CD8-positive, alpha-beta T cell (primary cell): ENCODE measurements at places on chromosomes 1 and 21.

- DNase-seq: no peak
Observed at GRCh38 chr1:12165342-12165741, 1.4 kb upstream of the TNFRSF1B start.

DNA sequence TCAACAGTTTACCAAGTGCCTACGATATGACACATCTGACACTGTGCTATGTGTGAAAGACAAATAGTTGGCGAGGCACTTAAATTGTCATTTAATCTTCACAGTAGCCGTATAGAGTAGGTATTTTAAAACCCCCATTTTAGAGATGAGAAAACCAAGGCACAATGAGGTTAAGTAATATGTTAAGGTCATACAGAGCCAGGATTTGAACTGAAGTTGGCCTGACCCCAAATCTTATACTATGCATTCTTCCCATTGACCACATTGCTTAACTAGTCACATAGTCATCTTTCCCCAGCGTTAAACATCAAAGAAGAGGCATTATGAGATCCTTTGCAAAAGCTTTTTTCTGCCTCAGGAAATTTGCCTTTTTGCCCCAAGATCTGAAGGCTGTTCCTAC lies 3.9 kb downstream of the INKA2 start:
- no peak for DNase-seq

DNA sequence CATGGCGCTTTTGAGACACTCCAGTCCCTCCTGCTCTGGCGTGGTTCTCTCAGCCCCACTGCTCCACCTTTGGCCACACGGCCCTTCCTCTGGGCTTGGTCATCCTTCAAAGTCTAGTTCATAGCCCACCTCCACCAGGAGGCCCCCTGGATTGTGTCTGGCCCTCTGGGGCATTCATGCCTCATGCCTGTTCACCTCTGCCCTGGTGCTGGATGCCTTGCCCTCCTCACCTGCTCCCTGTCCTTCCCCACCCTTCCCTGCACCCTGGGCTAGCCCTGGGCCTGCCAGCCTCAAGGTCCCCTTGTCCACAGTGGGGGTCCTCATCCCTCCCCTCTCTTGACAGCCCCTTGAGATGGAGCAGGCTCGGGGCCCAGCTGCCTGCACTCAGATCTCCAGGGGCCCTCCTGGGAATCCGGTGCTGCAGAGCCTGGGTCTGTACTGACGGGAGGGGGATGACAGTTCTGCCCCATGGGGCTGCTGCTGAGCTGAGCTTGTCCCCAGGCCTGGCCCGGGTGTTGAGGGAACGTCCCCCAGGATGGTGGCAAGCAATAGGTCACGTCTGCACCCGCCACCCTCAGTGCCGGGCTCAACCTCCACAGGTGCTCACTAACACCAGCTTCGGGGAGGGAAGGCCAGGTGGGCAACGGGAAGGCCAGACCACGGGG lies 18.4 kb downstream of the PRXL2B start:
- DNase-seq: no peak

- no peak for DNase-seq
Observed at GRCh38 chr1:183048087-183049085, 25.2 kb downstream of the LAMC1 start.

DNA sequence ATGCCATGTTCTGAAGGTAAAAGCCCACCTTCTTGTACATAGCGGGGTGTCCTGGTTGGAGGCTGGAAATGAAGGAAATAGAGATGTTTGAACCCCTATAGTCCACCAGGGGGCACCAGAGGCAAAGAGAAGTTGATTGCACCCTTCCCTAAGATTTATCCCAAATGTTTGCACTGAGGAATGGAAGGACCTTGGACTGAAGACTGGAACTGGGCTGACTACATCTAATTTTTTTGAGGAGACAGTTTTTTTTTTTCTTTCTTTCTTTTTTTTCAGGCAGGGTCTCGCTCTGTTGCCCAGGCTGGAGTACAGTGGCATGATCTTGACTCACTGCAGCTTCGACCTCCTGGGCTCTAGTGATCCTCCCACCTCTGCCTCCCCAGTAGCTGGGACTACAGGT lies 55.3 kb upstream of the EIF4G3 start:
- no peak for DNase-seq

- no peak for DNase-seq
Observed at GRCh38 chr1:39488793-39489566, 2.5 kb upstream of the BMP8A start.

GRCh38 chr1:74971982-74972381 lies 162.2 kb upstream of the LHX8 start:
- DNase-seq: no peak

- no peak for DNase-seq
Observed at GRCh38 chr1:27864264-27864895, 8.0 kb upstream of the THEMIS2 start.

DNA sequence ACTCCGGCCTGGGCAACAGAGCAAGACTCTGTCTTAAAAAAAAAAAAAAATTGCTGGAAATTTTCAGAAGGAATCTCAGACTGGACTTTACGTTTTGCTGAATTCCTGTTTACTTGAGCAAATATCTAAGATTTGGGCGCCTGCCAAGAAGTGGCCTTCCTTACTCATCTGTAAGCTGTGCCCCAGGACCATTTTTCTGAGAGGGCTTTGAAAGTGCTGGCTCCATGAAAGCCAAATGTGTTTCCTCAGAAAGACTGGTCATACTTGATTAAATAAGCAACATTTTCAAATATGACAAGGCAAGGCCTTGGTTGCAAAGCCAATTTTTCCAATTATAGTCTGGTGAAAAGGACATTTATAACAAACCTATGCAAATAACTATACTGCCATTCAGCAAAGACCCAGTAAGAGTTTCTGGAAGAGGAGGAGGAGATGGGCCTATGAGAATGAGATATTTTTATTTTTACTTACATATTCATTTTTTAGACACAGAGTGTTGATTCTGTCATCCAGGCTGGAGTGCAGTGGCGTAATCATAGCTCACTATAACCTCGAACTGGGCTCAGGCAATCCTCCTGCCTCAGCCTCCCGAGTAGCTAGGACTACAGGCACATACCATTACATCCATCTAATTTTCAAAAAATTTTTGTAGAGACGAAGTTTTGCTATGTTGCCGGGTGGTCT lies 56.3 kb upstream of the HTR1D start:
- DNase-seq: no peak

GRCh38 chr1:98196012-98196411 lies 275.2 kb upstream of the DPYD start:
- no peak for DNase-seq

- no peak for DNase-seq
Observed at GRCh38 chr1:94422115-94422820, 4.1 kb downstream of the ABCD3 start.

DNA sequence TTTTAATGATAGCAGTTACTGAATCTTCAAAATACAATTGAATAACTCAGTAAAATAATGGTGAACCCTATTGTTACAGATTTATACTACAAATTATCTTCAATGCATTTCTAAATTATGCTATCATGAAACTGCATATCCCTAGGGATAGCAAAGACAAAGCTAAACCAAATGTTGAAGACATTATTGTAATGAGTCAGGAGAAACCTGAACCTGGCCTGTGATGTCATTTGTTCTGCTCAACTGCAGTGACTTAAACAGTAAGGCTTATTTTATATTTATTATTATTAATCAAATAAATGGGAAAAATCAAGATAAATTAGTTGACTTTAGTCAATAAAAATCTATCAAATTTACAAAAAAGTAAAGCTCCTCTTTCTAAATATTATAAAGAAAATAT lies 100.3 kb downstream of the UCHL5 start:
- DNase-seq: no peak

DNA sequence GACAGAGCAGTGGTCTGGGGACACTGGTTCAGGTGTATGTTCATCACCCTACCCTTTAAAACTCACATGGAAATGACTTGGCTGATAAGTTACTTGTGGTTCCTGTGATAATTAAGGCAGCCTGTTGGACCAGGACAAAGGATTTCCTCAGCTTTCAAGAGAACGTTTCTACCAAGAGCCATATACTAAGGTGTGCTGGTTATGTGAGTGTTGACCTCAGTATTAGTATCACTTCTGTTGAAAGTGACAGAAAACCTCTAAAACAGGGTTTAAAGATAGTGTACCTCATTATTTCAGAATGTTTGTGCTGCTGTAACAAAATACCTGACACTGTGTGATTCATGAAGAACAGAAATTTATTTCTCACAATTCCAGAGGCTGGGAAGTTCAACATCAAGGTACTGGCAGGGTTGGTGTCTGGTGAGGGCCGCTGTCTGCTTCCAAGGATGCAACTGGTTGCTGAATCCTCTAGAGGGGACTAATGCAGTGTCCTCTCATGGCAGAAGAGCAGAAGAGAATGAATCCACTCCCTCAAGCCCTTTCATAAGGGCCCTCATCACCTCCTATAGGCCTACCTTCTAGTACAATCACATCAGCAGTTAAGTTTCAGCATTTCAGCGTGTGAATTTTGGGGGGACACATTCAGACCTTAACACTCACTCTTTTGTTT lies 54.9 kb downstream of the UCK2 start:
- DNase-seq: no peak

DNA sequence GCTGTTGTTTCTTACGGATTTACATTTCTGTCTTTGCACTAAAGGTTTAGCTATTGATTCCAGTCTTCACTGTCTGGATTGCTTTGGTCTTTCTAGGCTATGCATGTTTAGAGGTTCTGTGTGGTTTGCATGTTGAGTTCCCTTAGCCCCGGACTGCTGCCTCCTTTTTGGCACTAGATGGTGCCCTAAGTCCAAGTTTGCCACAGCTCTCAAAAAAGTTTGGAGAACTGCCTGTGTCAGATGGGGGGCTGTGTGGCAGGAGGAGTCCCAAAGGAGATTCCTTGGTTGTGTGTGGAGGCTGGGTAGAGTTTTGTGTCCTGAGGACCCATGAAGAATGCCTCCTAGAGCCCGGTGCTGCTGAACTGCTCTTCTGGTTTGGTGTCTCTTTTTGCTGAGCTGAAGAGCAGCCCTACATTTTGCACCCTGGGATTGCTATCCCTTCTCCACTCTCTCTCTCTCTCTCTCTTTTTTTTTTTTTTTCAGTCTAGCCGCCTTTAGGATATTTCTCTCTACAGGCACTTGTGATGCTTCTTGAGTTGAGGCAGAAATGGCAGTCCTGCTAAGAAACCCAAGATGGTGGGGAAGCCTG lies 74.4 kb downstream of the PTGS2 start:
- peak; percentile 9 for DNase-seq

GRCh38 chr1:23558872-23559135 lies 497 bp downstream of the ID3 start:
- no peak for DNase-seq

GRCh38 chr1:32536764-32537163 lies 2.5 kb upstream of the ZBTB8A start:
- DNase-seq: no peak

DNA sequence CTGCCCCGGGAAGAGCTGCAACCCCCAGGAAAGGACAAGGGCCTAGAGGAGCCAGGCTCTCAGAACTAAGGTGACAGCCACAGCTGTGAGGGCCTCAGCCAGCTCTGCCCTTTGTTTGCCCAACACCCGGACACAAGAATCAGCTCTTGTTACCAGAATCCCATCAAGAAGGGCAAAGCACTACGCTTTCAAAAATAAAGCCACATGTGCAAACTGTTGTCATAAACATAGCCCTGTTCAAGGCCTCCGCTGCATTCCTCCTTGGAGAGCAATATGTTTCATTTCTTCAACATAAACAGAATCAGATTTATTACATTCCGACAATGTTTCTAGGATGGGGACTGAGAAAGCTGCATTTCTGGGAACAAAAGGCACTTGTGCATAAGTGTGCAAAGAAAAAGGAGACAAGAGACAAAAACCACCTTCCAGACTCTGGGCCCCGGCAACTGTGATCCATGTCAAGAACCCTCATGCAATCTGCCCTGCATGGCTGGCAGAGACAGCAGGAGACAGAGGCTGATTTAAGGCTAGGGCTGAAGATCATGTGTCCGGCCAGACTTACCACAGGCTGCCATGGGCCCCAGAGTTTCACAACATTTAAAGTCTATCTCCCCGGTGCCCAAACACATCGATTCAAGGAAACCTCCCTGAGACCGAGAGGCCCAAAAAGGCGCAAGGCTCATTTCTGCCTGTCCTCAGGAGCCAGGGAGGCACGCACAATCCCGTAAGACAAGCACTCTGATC lies 71.0 kb downstream of the SSBP3 start:
- DNase-seq: no peak

GRCh38 chr1:60969971-60970509 lies 112.3 kb upstream of the NFIA start:
- DNase-seq: peak; percentile 3

GRCh38 chr1:22796642-22797041 lies 86.0 kb downstream of the EPHB2 start:
- no peak for DNase-seq

GRCh38 chr21:37195059-37195458 lies 72.1 kb downstream of the VPS26C start:
- no peak for DNase-seq

GRCh38 chr1:72177711-72178110 lies 104.6 kb downstream of the NEGR1 start:
- DNase-seq: no peak

DNA sequence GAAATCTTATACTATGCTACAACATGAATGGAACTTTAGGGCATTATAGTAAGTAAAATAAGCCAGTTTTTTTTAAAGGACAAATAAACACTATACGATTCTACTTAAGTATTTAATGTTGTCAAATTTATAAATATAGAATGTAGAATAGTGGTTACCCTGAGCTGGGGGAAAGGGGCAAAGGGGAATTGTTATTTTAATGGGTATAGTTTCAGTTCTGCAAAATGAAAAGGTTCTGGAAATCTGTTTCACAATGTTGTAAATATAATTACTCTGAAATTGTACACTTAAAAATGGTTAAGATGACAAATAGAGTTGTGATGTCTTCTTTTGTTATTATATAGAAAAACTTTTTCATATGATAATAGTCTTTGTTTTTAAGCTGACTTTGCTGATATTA lies 366.3 kb downstream of the MRPL39 start:
- DNase-seq: no peak

DNA sequence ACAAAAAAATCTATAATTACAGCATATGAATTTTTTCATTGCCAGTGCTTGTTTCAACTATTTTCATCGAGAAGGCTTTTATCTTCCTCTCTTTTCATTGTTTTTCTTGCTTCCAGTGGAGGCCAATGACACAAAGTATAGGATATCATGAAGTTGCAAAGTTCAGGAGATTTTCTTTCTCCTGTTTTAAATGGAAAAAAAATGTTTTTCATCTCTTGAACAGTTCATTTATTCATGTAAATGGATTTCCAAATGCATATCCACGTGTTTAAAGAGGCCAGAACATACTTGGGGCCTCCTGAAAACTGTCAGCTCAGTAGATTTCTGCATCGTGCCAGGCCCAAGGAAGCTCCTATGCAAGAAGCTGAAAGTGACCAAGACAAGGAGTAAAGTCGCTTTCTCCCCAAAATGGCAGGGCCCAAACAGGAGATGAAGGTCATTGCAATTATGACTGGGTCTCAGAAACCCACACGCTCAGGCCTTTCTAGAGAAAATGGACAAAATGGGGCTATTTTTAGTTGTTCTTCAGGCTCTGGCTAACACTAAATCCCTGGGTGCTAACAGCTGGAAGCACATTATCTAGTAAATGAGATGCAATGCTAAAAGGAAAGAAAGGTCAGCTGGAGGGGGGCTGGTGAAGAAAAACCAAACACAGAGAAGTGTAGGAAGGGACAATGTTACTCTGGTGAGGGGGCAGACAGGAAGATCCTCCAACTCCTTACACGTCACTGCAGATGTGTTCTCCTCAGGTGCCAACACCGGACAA lies 136.9 kb upstream of the C8B start:
- no peak for DNase-seq
